ENCODE measurements at places on chromosomes 16 and 17.

DNA sequence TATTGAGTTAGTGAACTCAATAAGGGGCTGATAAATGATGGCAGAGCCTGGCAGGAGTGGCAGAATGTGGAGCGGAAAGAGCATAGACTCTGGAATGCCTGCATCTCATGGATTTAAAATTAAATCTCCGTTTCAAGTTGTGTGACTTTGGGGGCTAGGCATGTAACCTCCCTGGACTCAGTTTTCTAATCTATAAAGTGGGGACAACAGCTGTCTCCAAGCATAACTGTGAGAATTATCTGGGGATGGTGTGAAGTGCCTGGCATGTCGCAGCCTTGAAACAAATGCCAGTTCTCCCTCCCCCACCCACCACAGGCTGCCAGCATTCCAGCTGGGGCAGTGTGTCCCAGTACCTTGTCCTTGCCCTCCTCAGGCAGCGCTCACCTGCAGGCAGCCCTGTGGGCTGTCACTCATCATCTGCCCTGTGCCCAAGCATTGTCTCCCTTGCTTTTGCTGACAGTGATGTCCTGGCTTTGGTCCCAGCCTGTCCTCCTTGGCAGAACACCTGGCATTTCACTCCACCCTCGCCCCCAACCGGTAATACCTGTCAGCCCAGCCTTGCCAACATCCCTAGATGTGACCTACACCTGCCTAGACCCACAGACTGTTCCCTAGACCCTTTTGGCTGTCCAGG is 129.6 kb downstream of the MRM1 start:
- peak; percentile 92 for DNase-seq

DNA sequence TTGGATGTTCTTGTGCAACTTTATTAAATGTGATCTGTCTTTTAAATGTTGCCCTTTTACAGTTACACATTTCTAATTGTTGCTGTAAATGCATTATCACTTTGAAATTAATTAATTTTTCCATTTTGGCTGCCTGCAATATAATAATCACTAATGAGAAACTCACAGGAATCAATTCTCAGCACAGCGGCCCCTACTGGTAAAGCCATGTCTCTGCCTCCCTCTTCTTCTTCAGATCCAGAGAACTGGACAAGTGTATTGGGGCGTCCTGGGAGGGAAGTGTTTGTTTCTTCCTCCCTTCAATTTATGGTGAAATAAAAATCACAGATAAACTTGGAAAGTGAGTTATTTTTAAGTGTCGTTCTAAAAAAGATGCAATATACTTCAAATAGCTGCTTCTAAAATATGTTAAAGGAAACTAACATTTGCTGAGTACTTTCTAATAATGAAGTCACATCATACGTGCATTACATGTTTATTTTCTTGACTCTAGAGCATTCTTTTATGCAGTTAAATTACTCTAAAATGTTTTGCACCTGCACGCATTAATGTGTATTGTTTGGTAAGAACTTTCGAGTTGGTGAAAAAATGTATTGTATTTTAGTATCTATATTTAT is 338.0 kb downstream of the WWOX start:
- DNase-seq = no peak

DNA sequence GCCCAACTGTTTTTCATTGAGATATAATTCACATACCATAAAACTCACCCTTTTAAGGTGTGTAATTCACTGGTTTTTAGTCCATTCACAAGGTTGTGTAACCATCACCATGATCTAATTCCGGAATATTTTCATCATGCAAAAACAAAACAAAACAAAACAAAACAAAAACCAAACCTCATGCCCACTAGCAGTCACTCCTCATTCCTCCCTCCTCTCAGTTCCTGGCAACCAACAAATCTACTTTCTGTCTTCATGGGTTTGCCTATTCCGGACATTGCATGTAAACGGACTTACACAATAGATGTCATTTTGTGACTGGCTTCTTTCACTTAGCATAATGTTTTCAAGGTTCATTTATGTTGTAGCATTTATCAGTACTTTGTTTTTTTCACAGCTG is 4.5 kb upstream of the NOD2 start:
- no peak for DNase-seq

GRCh38 chr17:40497695-40498094 is 3.7 kb downstream of the TNS4 start:
- no peak for DNase-seq

- no peak for DNase-seq
Observed at GRCh38 chr16:15773968-15774367, 82.9 kb downstream of the MYH11 start.

- DNase-seq = no peak
Observed at GRCh38 chr17:17149520-17150447, 56.3 kb downstream of the PLD6 start.

DNA sequence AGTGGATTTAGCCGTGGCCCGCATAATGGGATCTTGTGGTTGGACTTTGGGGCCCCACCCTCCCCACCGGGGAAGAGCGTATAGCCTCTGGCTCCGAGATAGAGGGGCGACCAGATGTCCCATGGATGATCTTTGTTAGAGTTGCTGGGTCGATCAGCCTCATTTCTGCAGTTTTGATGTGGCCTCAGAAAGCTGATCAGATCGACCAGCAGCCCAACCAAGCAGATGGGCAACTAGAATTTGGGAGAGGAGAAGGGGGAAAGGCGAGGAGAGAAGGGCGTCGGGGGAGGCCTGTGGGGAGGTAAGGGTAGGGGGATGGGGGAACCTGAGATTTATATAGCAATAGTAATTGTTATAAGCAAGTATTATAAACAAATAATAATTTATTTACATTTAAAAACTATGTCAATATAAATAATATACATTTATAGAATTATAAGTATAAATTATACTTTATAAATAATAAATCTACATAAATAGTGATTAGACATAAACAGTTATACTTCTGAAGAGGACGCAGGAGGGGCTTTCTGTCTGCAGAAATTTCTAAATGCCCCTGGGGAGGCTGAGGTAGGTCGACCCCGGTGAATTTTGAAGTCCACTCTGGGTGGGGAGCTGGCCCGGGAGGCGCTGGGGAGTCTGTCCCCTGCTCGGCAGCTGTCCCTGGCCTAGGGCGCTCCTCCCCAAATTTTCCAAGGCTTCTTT is 136.3 kb downstream of the KCNJ12 start:
- no peak for DNase-seq

Data from NCI-H345 (cell line).